GM04503 (cell line): ENCODE measurements at places on chromosomes 12 and 14.

DNA sequence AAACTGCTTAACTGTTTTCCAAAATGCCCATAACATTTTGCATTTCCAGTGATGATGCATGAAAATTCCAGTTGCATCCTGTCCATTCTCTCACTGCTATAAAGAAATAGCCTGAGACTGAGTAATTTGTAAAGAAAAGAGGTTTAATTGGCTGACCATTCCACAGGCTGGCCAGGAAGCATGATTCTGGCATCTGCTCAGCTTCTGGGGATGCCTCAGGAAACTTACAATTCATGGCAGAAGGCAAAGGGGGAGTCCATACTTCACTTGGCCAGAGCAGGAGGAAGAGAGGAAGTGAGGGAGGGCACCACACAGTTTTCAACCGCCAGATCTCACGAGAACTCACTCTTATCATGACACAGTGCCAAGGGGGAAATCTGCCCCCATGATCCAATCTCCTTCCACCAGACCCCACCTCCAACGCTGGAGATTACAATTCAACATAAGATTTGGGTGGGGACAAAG is 18.2 kb upstream of the CLEC2D start:
- DNase-seq = peak; percentile 56

DNA sequence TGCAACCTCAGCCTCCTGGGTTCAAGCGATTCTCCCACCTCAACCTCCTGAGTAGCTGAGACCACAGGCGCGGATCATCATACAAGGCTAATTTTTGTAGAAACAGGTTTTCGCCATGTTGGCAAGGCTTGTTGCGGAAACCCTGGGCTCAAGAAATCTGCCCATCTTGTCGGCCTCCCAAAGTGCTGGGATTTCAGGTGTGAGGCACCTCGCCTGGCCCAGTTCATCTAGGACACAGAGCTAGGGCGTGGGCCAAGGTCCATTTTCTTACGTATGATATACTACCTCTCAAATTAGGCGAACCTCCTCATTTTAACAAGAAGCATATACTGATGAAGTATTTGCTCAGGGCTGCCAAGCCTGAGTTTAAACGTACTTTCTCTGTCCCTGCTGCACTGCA is 2.1 kb downstream of the RPS29 start:
- no peak for DNase-seq

DNA sequence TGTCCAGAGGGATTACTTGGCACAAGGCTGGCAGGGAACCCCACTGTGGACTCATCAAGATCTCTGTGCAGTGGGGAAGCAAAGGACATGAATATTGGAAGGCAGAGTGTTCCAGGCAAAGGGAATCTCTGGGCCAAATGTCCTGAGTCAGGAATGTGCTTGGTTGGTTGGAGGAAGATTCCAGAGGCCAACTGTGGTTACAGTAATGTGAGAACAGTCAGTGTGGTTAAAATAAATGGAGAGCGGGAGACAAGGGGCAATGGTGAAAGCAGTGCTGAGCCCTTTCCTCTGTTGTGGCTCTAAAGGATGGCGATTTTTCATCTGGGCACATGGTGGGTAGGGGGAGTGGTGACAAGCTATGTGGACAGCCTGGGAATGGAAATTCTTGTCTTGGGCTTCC is 948.2 kb downstream of the BCL11B start:
- no peak for DNase-seq

DNA sequence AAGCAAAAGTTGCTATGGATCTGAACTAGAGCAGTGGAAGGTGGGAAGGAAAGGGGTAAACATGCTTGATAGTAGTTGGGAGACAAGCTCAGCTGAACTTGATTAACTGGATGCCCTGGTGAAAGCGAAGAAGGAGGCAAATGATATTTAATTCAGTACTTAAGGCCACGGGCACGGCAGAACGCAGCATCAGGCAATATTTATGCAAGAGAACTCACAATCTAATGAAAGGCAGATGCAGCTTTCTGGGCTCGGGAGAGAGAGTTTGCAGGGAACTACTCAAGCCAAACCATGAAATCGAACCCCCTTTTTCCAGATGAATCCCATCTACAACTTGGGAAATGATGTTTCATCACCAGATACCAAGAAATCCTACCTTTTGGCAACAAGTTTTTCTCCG is 3.5 kb upstream of the CNIH1 start:
- no peak for DNase-seq

- DNase-seq = no peak
These were observed 157.5 kb downstream of the PLCZ1 start for GRCh38 chr12:18580291-18580690.

GRCh38 chr12:77032406-77032805 is 33.0 kb downstream of the E2F7 start:
- peak; percentile 51 for DNase-seq

DNA sequence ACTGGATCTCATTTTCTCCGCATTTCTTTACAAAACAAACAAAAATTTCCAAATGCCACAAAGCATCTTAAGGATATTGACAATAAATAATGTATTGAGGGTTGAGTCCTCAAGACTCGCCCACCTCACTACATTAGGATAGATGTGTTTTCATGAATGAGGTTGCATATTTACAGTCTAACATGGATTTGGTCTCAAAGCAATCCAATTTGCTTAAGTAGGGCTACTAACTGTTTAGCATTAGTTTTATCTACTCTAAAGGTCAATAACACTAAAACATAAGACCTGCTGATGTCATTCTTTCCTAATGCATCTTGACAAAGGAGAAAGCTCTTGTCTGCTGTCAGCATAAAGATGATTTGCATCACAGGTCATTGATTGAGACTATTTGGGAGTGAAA is 82.4 kb downstream of the PTPRR start:
- DNase-seq = no peak

- no peak for DNase-seq
These were observed 510 bp downstream of the ARID2 start for GRCh38 chr12:45730084-45730347.

DNA sequence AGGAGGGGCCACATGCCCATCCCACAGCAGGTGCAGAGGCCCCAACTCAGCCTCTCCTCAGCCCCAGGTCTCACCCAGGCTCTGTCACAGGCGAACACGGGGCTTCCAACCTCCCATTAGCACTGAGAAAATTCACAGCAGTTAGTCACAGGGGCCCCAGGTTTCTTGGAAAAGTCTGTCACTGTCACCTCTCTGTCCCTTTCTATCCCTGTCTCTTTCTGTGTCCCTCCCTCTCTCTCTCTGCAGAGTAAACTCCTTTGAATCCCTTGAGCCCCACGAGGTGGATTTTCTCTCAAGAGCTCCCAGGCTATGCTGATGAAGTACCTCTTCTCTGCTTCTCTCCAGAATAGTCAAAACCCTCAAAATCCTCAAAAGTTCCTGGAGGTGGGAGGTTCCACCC is 14.0 kb upstream of the ENDOU start:
- DNase-seq = no peak
